Activated T-cell treated with anti-CD3 and anti-CD28 coated beads for 4 hours (primary cell): ENCODE measurements at places on chromosomes 13 and 19.

DNA sequence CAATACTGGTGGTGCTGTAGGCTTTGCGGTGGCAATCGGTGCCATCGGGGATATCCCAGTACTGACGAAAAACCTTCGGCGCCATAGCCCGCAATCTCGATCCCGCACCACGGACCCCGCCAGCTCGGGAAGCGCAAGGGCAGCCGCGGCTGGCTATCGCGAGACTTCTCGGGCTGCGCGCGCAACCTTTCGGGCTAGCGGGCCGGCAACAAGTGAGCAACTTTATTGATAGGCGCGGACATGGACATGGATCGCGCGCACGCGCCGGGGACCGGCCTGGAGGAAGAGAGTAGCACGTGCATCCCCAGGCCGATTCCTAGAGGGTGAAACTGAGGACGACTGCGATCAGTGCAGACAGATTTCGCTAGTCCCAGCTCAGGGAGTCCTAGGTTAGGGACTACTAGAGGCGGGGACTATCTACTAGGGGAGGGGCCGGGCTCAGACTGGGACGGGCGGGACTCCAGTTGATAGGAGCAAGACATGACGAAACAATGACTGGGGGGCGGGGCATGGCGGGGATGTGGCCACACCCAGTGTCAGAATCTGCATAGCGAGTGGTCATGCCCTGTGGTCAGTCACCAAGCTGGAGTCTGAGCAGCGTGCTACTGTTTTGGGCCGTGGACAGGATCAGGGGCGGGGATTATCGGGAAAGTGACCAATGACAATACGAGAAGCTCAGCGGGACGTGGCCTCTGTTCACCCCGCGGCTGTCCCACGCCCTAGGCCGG lies at the start of gene NDUFA11:
NDUFA11 (minus strand) TSS at position 167 of the 728 bp plus-strand sequence; CDS start at position 85, 82 bp downstream.
- DNase-seq: peak; percentile 96

- no peak for DNase-seq
These were observed 163.3 kb downstream of the NUFIP1 start for GRCh38 chr13:44825953-44826352.

- no peak for DNase-seq
These were observed 18.3 kb downstream of the SIAH3 start for GRCh38 chr13:45833242-45833641.

DNA sequence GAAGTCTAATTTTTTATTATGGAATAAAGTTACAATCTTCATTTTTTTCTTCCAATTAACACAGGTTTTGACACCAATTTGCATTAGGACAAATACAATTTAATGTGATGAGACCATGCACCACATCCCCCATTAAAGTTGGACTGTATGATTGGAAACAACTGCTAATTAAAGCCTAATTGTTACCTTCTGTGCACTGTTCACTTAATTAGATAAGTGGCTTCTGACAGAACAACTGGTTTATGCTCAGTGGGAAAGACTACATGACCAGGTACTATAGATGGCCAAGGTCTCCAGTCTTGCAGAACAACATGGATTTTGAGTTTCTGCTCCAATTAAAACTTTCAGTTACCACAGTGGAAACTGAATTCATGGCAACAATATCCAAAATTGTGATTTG lies 198.1 kb downstream of the FGF14 start:
- no peak for DNase-seq

DNA sequence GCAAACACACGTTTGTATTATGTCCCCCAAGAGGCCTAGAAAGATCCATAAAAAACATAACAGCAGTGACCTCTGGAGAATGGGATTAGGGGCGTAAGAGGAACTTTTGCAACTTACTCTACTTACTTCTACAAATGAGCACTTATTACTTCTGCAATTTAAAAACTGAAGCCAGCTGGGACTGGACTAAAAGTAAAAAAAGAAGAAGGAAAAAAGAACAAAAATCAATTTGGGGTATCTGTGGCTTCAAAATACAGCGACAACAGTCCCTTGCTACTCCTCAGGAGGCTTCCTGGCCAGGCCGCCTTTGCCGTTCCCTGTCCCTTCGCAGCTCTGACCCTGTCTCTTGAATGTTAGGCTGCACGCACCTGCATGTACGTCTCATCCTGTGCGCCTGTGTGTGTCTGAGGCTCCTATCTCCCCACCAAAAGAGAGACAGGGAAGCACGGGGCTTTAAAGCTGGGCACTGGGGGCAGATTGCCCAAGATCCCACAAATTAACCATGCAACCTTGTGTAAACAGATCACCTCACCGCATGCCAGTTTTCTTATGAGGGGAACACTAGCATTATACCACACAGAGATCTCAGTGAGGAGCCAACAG lies 12.1 kb upstream of the FKRP start:
- no peak for DNase-seq

- DNase-seq: no peak
These were observed 47.0 kb downstream of the SERP2 start for GRCh38 chr13:44420376-44421220.

GRCh38 chr19:39405958-39406655 lies 540 bp upstream of the ZFP36 start:
- DNase-seq: peak; percentile 87
